Left renal pelvis (tissue), 4 donors: ENCODE measurements at places on chromosomes 12 and 14. TPM values are rescaled to one million over a fixed set of nuclear protein-coding genes. Genes with fewer than 3 reads are reported as not detected.

ITGA5 gene
- polyA plus RNA-seq, result 41.6 TPM

VRTN gene
- polyA plus RNA-seq, result not detected

ZNF385A gene
- 14.6 TPM for polyA plus RNA-seq

ARHGAP9 gene
- 3.4 TPM for polyA plus RNA-seq

SERPINA12 gene
- polyA plus RNA-seq, result 0.37 TPM

PLXNC1 gene
- polyA plus RNA-seq, result 15.6 TPM

FMNL3 gene
- polyA plus RNA-seq, result 36.8 TPM

SLC25A21 gene
- 2.3 TPM for polyA plus RNA-seq

AQP2 gene
- polyA plus RNA-seq, result 112 TPM

OAS3 gene
- 9.7 TPM for polyA plus RNA-seq

KLRC3 gene
- polyA plus RNA-seq, result not detected

SLC35F4 gene
- 3.2 TPM for polyA plus RNA-seq

KRT84 gene
- not detected for polyA plus RNA-seq

DIO2 gene
- polyA plus RNA-seq, result 0.66 TPM

C14orf132 gene
- polyA plus RNA-seq, result 32.1 TPM

IKBIP gene
- 33.2 TPM for polyA plus RNA-seq

DNAI7 gene
- 1.8 TPM for polyA plus RNA-seq

CCDC177 gene
- 0.10 TPM for polyA plus RNA-seq

BDKRB1 gene
- polyA plus RNA-seq, result 0.40 TPM

TSHR gene
- 0.22 TPM for polyA plus RNA-seq

ATG2B gene
- polyA plus RNA-seq, result 23.3 TPM

MORN3 gene
- 1.9 TPM for polyA plus RNA-seq

SCARB1 gene
- polyA plus RNA-seq, result 32.0 TPM

KCNA5 gene
- 2.2 TPM for polyA plus RNA-seq

MANSC4 gene
- polyA plus RNA-seq, result 0.32 TPM

SERPINA10 gene
- polyA plus RNA-seq, result 0.22 TPM

DCAF5 gene
- 62.6 TPM for polyA plus RNA-seq

APOF gene
- polyA plus RNA-seq, result 0.13 TPM

CLEC1A gene
- polyA plus RNA-seq, result 4.7 TPM

ACVRL1 gene
- polyA plus RNA-seq, result 21.4 TPM

EGLN3 gene
- polyA plus RNA-seq, result 29.4 TPM

CCNT1 gene
- 31.6 TPM for polyA plus RNA-seq

DTX3 gene
- polyA plus RNA-seq, result 70.2 TPM

CSRNP2 gene
- 42.6 TPM for polyA plus RNA-seq

KCNMB4 gene
- polyA plus RNA-seq, result 28.0 TPM

MYO1H gene
- polyA plus RNA-seq, result 0.92 TPM

ACOT2 gene
- polyA plus RNA-seq, result 64.2 TPM

RNASE7 gene
- polyA plus RNA-seq, result 0.63 TPM

ACSM4 gene
- 0.07 TPM for polyA plus RNA-seq

EIF2S3B gene
- polyA plus RNA-seq, result 7.4 TPM

CMA1 gene
- polyA plus RNA-seq, result 0.19 TPM

FAM234B gene
- 12.9 TPM for polyA plus RNA-seq

GZMB gene
- 0.60 TPM for polyA plus RNA-seq

DNAH10 gene
- 5.0 TPM for polyA plus RNA-seq

DPPA3 gene
- polyA plus RNA-seq, result not detected

COX8C gene
- polyA plus RNA-seq, result 0.32 TPM

CFAP251 gene
- 3.0 TPM for polyA plus RNA-seq

PLA2G1B gene
- not detected for polyA plus RNA-seq

RBM19 gene
- 19.9 TPM for polyA plus RNA-seq

AHNAK2 gene
- polyA plus RNA-seq, result 7.2 TPM

KLRC2 gene
- 0.36 TPM for polyA plus RNA-seq

MYH6 gene
- 0.17 TPM for polyA plus RNA-seq

RASSF8 gene
- polyA plus RNA-seq, result 71.8 TPM

TPH2 gene
- polyA plus RNA-seq, result not detected
